ENCODE measurements at places on chromosomes 2 and 18. TPM values are rescaled to one million over a fixed set of nuclear protein-coding genes. Genes with fewer than 3 reads are reported as not detected.

GRCh38 chr18:13289481-13290205 is 71.1 kb downstream of the LDLRAD4 start:
- peak; percentile 83 for ATAC-seq

GRCh38 chr2:160430001-160430344 is 63.6 kb downstream of the RBMS1 start:
- ATAC-seq, result no peak

DNA sequence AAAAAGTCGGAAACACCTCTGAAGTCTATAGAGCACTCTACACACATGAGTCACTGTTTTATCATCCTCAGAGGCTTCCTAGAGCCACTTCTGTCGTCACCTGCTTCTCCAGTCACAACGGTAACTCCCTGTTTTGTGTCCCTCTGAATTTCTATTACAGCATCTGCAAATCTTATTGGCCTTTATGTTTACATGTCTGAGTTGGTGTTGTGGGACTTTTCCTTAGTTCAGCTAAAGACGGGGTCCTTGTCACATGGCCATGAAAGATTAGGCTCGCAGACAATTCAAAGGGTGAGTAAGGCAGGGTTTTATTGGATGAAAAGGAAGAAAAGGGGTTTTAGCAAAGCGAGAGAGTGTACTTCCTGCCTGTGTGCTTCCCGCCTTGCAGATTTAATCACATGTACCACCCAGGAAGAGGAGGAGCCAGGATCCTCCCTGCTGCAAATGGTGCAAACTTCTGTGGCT is 185.6 kb downstream of the LPIN1 start:
- ATAC-seq, result no peak

Gene PMAIP1
- total RNA-seq, result 1.3 TPM

DNA sequence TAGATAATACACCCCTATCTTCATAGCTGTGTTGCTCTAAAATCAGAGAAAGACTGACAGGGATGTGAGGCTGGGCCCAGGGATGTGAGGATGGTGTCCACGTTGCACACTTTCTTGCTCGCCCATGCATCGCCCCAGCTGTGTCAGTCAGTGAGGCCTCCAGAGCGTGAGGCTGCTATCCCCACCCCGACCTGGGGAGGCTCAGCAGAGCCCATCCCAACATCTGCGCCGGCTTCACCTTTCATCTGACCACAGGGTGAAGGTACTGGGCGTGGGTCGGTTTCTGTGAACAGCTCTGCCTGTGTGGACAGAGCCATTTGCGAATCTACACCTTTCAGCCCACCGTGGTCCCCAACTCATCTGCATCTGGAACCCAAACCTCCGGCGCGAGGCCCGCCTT is 255.7 kb downstream of the HDAC4 start:
- no peak for ATAC-seq
